ENCODE measurements at places on chromosomes 5 and 9. TPM values are rescaled to one million over a fixed set of nuclear protein-coding genes. Genes with fewer than 3 reads are reported as not detected.

GRCh38 chr5:116652196-116652729 lies 77.6 kb upstream of the SEMA6A start:
- DNase-seq, result no peak

GRCh38 chr5:74109344-74109743 lies 483.3 kb downstream of the ARHGEF28 start:
- no peak for DNase-seq

SLC25A2 gene
- total RNA-seq, result not detected

GRCh38 chr9:1400983-1401382 lies 350.8 kb downstream of the DMRT2 start:
- no peak for DNase-seq

- DNase-seq, result no peak
Measured at GRCh38 chr5:45399041-45399440, 297.1 kb downstream of the HCN1 start.

DNA sequence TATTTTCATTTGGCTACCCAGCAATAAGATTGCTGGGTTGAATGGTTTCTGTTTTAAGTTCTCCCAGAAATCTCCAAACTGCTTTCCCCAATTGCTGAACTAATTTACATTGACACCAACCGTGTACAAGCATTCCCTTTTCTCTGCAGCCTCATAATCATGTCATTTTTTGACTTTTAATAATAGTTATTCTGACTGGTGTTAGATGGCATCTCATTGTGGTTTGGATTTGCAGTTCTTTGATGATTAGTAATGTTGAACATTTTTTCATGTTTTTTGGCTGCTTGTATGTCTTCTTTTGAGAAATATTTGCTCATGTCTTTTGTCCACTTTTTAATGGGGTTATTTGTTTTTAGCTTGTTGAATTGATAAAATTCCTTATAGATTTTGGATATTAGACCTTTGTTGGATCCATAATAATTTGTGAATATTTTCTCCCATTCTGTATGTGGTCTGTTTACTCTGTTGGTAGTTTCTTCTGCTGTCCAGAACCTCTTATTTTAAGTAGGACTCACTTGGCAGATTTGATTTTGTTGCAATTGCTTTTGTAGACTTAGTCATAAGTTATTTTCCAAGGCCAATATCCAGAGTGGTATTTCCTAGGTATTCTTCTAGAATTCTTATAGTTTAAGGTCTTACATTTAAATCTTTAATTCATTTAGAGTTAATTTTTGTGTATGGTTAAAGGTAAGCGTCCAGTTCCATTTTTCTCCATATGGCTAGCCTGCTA lies 793.7 kb downstream of the BRINP1 start:
- DNase-seq, result peak; percentile 19

GRCh38 chr5:105868038-105868780 lies 1802.5 kb downstream of the EFNA5 start:
- DNase-seq, result no peak
